ENCODE measurements at places on chromosomes 3 and 15.

GRCh38 chr15:38176155-38176554, 76.5 kb upstream of the SPRED1 start:
- no peak for DNase-seq

GRCh38 chr3:11637901-11638458, 5.7 kb downstream of the VGLL4 start:
- no peak for DNase-seq

GRCh38 chr3:189305412-189305811, 133.6 kb downstream of the TPRG1 start:
- no peak for DNase-seq

GRCh38 chr3:114902691-114903101, 244.4 kb downstream of the ZBTB20 start:
- DNase-seq, result no peak

GRCh38 chr15:96474231-96474664, 143.7 kb downstream of the NR2F2 start:
- DNase-seq, result no peak

DNA sequence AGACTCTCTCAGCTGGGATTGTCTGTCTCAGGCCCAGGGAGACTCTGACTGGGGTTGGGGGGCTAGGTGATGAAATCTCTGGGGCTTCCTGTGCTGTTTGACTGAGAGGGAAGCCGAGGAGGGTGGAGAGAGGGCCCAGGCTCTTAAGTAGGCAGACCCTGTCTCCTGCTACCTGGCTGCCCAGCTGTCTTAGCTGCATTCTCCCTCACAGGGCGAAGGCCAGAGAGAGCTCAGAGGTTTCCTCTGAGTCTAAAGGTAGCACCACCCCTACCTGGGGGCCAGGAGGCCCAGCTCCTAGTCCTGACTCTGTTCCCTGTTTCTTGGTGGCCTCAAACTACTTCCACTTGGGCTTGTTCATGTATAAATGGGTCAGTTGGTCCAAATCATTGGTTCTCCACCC, 24.4 kb downstream of the SMAD6 start:
- no peak for DNase-seq

GRCh38 chr3:9793161-9793781, 389 bp downstream of the ARPC4 start:
- no peak for DNase-seq

DNA sequence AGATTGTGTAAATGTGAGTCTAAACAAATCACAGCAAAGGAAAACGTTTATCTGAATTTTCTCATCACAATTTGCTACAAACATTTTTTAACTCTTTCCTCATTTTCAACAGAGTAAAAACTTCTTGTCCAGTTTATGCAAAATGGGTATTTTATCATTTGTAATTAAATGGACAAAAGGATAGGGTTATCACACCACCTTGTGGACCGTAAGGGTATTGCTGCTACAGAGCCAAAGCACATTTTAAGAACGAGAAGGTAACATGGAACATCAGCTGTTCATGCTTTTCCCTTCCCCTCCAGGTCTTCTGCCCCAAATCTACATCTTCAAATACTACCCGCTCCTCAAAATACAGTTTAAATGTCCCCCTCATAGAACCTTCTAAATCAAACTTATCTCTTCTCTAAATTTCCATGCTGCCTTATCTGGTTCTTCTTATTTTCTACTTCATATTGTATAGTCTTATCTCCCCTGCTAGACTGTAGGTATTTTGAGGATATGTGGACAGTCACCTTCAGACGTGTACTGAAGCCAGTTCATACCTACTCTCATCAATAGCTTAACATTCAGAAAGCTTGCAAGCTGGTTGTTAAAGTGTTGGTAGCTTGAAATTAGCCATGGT, 12.8 kb upstream of the SETMAR start:
- DNase-seq, result no peak
